ENCODE measurements at places on chromosomes 7 and 10. TPM values are rescaled to one million over a fixed set of nuclear protein-coding genes. Genes with fewer than 3 reads are reported as not detected.

DNA sequence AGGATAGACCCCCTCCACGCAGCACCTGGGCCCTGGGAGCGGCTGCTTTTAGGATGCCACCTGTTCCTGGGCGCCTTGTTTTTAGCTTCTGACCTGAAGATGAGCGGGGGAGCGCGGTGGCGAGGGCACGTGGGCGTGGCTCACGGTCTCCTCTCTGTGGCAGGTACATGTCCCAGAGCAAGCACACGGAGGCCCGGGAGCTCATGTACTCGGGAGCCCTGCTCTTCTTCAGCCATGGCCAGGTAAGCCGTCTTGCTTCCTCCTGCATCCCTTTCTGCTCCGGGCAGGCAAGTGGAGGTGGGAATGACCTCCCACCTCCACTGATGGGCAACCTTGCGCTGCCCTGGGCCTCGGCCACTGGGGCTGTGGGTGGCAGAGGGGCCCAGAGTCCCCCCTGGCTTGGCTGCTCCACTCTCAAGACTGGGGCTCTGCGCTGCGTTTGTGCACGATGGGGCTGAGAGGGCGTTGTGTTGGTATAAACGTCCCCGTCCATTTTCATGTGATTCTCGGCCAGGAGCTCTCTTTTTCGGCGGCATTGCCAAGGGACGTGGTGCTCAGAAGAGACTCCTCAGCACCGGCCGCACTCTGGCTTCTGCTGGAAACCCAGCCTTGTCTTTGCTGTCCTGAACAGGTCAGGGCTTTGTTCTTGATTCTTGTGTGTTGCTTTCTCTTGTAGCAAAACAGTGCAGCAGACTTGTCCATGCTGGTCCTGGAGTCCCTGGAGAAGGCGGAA is 9.7 kb downstream of the GET4 start:
- peaks cover 3% of the 10 kb centered on the region for H3K36me3 ChIP-seq
- DNase-seq: no peak
- no peak overlapping the region for H3K27ac ChIP-seq
- no peak overlapping the region for H3K4me3 ChIP-seq
- no peaks in the 10 kb centered on the region for H3K27me3 ChIP-seq
- H3K4me1 ChIP-seq: no peaks in the 10 kb centered on the region

DNA sequence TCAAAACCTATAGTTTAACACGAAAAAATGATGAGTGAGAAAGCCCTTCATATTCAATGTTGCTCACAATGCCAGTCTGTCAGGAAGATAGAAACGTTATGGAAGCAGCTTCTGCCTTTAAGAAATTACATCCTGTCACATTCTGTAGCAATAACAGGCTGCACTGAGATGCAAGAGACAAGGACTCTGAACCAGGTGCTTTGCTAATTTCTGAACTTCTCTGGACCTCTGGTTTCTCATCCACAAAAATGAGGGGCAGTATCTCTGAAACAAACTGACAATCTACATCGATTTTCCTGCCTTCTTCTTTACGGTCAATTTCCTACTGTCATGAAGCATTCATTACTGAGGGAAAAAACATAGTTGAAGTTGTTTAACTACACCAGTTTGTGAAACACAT is 234.0 kb downstream of the SNX13 start:
- DNase-seq: no peak
- peaks cover 38% of the 10 kb centered on the region for H3K27me3 ChIP-seq
- H3K36me3 ChIP-seq: peaks cover 1% of the 10 kb centered on the region

DNA sequence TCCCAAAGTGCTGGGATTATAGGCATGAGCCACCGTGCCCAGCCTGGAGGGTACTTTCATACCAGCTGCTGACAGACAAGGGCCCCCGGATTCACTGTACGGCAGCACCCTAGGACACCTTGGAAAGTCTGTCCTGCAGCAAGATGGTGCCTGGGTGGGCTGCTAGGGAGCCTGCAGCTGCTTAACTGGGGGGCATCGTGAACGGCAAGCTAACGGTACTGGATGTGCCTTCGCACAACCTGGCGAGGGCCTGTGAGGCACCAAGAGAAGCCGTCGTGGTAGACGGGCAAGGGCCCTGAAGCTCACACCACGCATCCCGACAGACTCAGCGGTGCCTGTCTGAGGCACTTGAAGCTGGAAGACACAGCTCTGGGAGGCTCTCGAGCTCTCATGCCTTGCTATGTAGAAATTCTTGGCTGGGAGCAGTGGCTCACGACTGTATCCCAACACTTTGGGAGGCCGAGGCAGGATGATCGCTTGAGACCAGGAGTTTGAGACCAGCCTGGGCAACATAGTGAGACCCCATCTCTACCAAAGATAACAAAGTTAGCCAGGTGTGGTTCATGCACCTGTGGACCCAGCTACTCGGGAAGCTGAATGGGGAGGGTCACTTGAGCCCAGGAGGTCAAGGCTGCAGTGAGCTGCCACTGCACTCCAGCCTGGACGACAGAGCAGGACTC is 9.4 kb downstream of the BRAT1 start:
- H3K36me3 ChIP-seq: peaks cover 7% of the 10 kb centered on the region
- DNase-seq: no peak
- no peak overlapping the region for H3K27ac ChIP-seq
- peaks cover 2% of the 10 kb centered on the region for H3K4me1 ChIP-seq
- H3K27me3 ChIP-seq: no peaks in the 10 kb centered on the region

DNA sequence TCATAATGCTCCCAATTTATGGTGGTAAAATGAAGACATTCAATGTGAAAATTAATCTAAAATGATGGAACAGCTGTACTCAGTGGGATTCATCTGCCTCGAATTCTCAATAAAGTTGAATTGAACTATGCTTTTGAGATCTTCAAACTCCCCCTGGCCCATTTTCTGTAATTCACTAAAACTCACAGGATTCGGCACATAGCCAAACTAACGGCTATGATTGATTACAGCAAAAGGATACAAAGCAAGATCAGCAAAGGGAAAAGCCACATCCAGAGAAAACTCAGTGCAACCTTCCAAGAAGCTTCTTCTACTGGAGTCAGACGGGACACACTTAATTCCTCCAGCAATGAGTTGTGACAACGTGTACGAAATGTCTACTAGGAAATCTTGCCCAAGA is 307.5 kb downstream of the CNTNAP2 start:
- H3K4me1 ChIP-seq: no peaks in the 10 kb centered on the region
- no peaks in the 10 kb centered on the region for H3K36me3 ChIP-seq
- no peaks in the 10 kb centered on the region for H3K27me3 ChIP-seq
- H3K4me3 ChIP-seq: no peak overlapping the region
- no peak for DNase-seq
- no peak overlapping the region for H3K27ac ChIP-seq

DNA sequence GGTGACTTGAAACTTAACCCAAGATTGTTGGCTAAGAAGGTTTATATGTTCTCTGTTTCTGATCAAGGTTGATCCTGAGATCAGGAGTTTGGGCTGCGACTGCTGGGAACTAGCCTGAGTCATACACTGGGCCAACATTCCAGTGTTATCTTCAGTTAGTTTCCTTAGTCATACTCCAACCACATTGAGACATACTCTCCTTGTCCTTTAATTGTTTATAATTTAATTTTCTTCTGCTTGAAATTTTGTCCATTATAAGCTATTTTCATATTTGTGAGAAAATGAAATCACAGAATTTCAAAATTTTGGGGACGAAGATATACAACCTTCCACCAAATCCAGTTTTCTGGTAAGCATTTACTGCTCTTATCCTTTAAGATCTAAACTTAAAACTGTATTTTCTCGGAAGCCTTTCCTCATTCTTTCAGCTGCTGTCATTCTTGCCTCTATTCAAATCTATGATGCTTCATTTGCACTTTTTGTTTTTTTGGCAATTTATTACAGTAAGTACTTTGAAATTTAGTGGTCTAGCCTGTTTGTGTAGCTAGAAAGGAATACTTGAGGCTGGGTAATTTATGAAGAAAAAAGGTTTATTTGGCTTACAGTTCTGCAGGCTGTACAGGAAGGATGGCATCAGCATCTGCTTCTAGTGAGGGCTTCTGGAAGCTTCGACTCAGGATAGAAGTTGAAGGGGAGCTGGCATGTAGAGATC is 63.4 kb upstream of the POT1 start:
- DNase-seq: no peak
- no peak overlapping the region for H3K4me3 ChIP-seq
- no peak overlapping the region for H3K27ac ChIP-seq
- no peaks in the 10 kb centered on the region for H3K36me3 ChIP-seq
- H3K27me3 ChIP-seq: no peaks in the 10 kb centered on the region

GRCh38 chr10:98274562-98274961 is 6.6 kb upstream of the LOXL4 start:
- no peaks in the 10 kb centered on the region for H3K36me3 ChIP-seq
- no peak for DNase-seq
- no peak overlapping the region for H3K4me3 ChIP-seq

DNA sequence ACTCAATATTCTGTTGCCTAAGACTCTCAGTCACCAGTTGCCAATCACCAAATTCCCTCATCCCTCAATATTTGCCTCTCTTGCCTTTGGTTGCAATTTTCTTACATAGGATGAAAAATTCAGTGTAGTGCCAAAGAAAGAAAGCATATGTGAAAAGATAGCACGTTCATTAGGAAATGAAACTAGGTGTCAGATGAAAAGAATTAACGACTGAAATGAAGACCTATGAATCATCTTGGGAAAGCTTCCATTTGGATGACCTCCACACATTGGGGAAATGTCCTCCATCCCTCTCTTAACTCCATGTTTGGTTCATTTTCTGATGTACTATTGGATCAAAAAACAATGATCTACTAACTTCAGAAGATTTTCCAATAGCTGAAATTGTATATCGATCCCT is 145.1 kb upstream of the MEOX2 start:
- DNase-seq: no peak
- no peak overlapping the region for H3K4me3 ChIP-seq
- no peaks in the 10 kb centered on the region for H3K4me1 ChIP-seq
- no peaks in the 10 kb centered on the region for H3K27me3 ChIP-seq
- no peaks in the 10 kb centered on the region for H3K36me3 ChIP-seq

GRCh38 chr10:6781133-6781770 is 201.2 kb upstream of the PRKCQ start:
- H3K4me3 ChIP-seq: no peak overlapping the region
- H3K27me3 ChIP-seq: peaks cover 52% of the 10 kb centered on the region
- H3K36me3 ChIP-seq: no peaks in the 10 kb centered on the region
- no peaks in the 10 kb centered on the region for H3K4me1 ChIP-seq
- DNase-seq: no peak

- H3K4me3 ChIP-seq: no peak overlapping the region
- H3K27me3 ChIP-seq: no peaks in the 10 kb centered on the region
- no peak for DNase-seq
- H3K36me3 ChIP-seq: peaks cover 26% of the 10 kb centered on the region
- H3K27ac ChIP-seq: no peak overlapping the region
- H3K4me1 ChIP-seq: peaks cover 36% of the 10 kb centered on the region
These were observed 14.0 kb downstream of the ZNF800 start for GRCh38 chr7:127378537-127378936.

GRCh38 chr7:27096768-27097514 is 1.1 kb upstream of the HOXA1 start:
- peak; percentile 44 for DNase-seq
- peaks cover 2% of the 10 kb centered on the region for H3K36me3 ChIP-seq
- no peak overlapping the region for H3K27ac ChIP-seq
- H3K4me1 ChIP-seq: peaks cover 10% of the 10 kb centered on the region
- peak overlapping the region; percentile 91 for H3K4me3 ChIP-seq

DNA sequence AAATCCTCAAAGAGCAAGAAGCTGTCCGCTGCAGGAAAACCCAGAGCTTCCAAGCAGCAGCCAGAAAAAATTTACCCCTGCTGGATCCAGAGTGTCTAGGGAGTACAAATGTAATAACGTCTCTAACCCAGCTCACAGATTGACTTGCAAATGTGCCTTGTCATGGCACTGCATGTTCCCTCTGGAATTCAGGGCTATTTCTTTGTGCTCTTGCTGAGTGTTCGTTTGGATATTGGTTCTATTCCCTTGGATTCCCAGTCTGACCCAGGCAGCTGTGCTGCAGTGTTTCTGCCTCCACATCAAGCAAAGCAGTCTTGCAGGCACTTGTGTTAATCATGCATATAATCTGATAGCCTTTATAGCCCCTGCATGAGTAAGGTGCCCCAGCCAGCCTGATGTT is 209.9 kb upstream of the GHITM start:
- H3K4me1 ChIP-seq: no peaks in the 10 kb centered on the region
- no peak overlapping the region for H3K4me3 ChIP-seq
- no peak for DNase-seq
- H3K27me3 ChIP-seq: peaks cover 2% of the 10 kb centered on the region

DNA sequence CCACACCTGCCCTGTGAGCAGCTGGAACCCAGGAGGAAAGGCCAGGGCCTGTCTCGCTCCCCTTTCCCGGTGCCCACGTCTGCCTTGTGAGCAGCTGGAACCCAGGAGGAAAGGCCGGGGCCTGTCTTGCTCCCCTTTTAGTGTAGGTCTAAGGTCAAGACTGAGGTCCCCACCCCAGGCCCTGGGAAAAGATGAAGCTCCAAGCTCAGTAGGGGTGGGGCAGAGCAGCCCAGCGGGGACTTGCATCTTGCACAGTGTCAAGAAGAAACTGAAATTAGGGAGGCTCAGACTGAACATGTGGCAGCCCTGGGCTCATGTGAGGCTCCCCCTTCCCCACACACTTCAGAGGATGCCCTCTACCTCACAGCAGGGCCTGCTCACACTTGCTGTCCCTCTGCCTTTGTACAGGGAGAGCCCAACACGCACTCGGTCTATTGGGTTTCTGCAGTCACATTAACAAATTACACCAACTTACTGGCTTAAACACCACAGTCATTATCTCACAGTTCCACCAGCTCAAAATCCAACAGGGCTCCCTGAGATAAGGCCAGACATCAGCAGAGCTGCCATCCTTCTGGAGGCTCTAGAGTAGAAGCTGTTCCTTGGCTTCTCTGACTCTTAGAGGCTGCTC is 12.4 kb downstream of the POLL start:
- H3K4me3 ChIP-seq: no peak overlapping the region
- H3K36me3 ChIP-seq: no peaks in the 10 kb centered on the region
- no peak for DNase-seq
- H3K27me3 ChIP-seq: no peaks in the 10 kb centered on the region
- peaks cover 3% of the 10 kb centered on the region for H3K4me1 ChIP-seq
- peak overlapping the region; percentile 56 for H3K27ac ChIP-seq

- H3K27me3 ChIP-seq: no peaks in the 10 kb centered on the region
- DNase-seq: no peak
- no peak overlapping the region for H3K4me3 ChIP-seq
- H3K36me3 ChIP-seq: peaks cover 4% of the 10 kb centered on the region
- peaks cover 7% of the 10 kb centered on the region for H3K4me1 ChIP-seq
These were observed 486.0 kb upstream of the LRRN3 start for GRCh38 chr7:110604885-110605284.

SP8 gene
- not detected for total RNA-seq

SEPTIN14 gene
- not detected for total RNA-seq
